ENCODE measurements at places on chromosomes 4 and X.
A peak's percentile ranks its signal among the peaks of the same experiment; 100 is the strongest.

DNA sequence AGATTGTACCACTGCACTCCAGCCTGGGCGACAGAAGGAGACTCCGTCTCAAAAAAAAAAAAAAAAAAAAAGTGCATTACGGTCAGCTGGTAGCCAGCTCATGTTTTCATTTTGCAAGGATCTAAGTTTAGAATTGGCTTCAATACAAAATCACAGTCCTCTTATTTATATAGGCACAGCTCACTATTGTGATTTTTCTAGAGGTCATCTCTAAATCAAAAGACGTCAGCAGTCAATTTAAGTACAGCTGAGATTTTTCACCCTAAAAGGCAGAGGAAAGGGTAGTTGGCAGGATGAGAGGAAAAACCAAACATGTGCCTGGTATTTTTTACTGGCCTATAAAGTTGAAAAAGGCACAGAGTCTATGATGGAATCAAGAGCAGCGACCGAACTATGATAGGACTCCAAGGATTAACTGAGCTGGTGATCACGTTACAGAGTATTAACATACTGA, 30.8 kb downstream of the ASB5 start:
- no peak for DNase-seq

GRCh38 chr4:23023121-23023520, 330.4 kb downstream of the GBA3 start:
- DNase-seq = no peak

DNA sequence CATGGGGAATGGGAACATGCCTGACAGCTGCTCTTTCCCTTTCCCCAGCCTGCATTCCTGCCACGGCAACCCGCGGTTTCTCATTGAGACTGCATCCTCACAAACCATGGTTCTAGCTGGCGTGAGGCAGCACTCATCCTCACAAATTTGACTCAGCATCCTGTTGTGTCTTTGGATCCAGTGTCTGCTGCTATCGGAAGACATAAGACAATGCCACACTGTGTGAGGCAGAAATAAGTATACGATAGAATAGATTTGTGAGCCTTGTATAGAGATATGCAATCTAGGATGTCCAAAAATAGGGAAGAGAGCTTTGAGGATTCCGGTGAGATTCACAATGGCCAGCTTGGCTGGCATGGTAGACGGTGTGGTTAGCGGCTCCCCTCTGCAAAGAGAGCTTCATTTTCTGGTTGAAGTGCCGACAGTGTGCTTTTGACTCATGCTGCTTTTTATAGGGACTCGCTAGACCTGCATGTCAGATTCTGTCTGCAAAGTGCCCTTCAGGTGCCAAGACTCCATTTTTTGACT, 161.3 kb upstream of the PSAPL1 start:
- DNase-seq = no peak

GRCh38 chrX:39941332-39941920, 156.3 kb downstream of the BCOR start:
- no peak for DNase-seq

DNA sequence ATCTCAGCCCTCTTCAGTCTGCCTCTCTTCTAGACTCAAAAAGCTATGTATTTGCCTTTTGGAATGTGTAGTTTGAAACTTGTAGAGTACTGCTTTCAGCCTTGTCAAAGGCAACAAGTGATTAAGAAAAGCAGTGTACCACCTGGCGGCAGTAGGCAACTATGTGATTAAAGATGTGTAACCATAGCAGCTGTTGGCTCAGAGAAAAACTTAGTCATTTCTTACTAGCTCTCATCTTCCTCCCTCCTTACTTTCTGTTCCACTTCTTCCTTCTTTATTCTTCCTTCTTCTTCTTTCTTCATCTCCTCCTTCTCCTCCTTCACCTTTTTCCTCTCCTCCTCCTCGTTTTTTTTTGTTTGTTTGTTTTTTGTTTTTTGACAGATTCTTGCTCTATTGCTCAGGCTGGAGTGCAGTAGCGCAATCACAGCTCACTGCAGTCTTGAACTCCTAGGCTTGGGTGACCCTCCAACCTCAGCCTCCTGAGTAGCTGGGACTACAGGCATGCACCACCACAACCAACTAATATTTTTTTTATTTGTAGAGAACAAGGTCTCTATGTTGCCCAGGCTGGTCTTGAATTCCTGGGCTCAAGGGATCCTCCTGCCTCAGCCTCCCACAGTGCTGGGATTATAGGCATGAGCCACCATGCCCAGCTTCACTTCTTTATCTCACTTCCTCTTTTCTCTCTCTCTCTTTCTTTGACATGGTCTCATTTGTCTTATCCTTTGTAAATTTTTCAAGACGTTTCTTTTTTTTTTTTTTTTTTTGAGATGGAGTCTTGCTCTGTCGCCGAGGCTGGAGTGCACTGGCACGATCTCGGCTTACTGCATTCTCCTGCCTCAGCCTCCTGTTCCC, 32.6 kb downstream of the ABHD18 start:
- no peak for DNase-seq

DNA sequence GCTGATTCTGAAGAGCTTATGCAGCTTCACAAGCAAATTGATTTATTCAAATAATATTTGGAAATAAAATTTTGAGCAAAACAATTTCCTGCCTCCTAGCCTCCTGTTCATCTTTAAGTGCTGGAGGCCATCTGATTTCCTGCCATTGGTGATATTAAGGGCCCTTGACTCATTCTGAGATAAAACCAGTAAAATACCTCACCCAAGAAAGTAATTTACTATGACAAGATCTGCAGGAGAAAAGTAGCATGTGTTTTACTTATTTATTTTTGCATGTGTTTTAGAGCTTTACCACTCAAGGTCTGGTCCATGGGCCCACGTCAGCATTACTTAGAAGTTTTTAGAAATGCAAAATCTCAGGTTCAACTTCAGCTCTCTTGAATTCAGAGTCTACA, 67.7 kb downstream of the DCLK2 start:
- DNase-seq = no peak

DNA sequence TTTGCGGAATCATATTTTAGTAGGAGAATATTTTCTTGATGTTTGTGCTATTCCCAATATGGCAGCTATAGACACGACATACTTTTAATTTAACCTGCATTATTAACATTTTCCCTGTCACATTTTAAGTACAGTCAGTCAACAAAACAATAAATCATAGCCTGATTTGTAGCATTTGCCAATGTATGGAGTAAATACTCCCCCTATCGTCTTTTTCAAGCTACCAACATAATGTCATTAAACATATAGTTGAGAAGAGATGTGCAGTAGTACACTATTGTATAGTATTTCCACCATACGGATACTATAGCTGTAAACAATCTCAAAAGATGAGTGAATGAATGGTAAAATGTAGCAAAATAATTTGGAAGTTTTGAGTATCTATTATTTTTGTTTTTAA, 303.7 kb upstream of the MAGEB2 start:
- no peak for DNase-seq

DNA sequence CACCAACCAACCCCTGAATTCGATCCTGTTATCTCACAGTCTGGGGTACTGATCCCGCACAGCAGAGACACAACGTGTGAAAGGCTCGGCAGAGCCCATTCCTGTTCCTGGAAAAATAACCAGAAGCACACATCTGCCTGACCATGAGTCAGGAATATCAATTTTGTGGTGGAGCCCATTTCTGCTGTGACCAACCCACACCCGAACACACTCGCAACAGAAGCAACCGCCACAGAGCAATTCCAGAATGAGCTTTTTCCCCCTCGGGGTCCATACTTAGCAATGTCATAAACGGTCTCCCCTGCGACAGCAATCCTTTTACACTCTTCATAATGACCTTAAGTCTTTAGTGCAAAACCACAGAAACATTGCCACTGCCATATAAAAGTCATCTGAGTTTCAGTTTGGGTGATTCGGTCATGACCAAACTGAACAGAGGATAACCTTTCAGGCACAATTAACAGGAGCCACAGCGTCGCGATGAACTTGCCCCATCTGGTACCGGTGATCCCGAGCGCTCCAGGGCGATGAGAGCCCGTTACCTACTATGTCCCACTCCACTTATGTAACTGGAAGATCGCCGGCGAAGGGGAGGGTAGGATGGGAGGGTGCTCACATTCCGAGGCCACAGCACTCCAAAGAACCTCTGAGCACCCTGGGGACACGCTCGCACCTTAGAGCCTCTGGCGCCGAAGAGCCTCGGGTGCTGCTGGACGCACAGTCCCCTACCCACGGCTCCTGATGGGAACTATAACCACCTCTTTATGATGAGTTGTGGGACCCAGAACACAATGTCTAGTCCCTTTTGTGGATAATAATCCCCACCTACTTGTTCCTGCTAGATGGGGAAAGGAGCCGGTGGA, 1.1 kb downstream of the MECP2 start:
- DNase-seq = no peak

GRCh38 chrX:776529-777230, 146.1 kb downstream of the SHOX start:
- no peak for DNase-seq

DNA sequence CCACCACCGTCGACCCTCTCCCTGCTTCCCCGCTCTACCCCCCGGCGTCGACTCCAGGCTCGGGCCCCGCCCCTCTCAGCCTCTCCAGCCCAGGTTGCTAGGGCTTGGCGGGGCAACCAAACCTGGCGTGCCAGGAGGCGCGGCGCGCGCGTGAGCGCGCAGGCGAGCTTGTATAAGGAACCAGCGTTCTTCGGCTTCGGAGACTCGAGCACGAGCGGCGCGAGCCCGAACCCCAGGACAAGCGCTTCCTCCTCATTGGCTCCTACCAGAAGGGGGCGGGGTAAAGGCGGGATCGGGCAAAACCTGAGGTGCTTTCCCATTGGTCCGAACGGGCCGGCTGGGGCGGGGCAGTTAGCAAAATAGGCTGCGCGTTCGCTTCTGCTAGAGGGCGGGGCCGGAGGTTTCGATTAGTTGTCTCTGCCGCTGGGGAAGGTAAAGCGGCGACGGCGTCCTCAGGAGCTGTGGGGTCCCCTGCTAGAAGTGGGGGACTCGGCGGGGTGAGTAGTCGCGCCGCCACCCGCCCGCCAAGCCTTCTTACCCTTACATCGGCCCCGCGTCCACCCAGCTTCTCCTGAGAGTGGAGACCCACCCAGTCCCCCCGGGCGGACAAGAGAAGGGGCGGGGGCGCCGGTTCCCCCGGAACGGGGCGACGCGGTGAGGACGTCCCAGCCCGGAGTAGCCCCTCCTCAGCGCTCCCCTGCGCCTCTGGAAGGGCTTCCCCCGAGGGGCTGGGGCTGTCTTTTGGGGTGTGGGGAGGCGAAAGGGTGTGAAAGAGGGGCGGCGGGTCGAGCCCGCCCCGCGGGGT, at the start of gene CDKL5:
Gene CDKL5, plus strand, starts transcription at position 410 of the 805 bp plus-strand sequence. CDS start 81,489 bp downstream, outside the sequence.
- peak; percentile 84 for DNase-seq

Data from activated gamma-delta T cell (primary cell).